ENCODE measurements at places on chromosomes 13 and 19. TPM values are rescaled to one million over a fixed set of nuclear protein-coding genes. Genes with fewer than 3 reads are reported as not detected.

The CPB2 gene
- total RNA-seq = not detected

The MTMR6 gene
- total RNA-seq = 10.0 TPM

The LRRC25 gene
- total RNA-seq = not detected

The ATP7B gene
- 1.1 TPM for total RNA-seq

The PPP2R1A gene
- 160 TPM for total RNA-seq

The TSSK6 gene
- 3.8 TPM for total RNA-seq

The PCDH8 gene
- not detected for total RNA-seq

The ZNF486 gene
- total RNA-seq = 13.4 TPM

The CLDND2 gene
- 1.8 TPM for total RNA-seq

The NRTN gene
- total RNA-seq = 1.1 TPM

The ACER1 gene
- not detected for total RNA-seq

The GTF3A gene
- 190 TPM for total RNA-seq

The KLF5 gene
- total RNA-seq = 1.9 TPM

The SIAH3 gene
- total RNA-seq = 0.02 TPM

The ASF1B gene
- 68.3 TPM for total RNA-seq

The KCNRG gene
- total RNA-seq = 0.31 TPM

The ZNF559 gene
- 8.2 TPM for total RNA-seq

The CEACAM1 gene
- total RNA-seq = 6.4 TPM

The THSD1 gene
- total RNA-seq = 0.19 TPM

The GIPC3 gene
- 1.2 TPM for total RNA-seq

The POP4 gene
- 83.7 TPM for total RNA-seq

The ZNF441 gene
- 2.8 TPM for total RNA-seq

The KIR2DL4 gene
- total RNA-seq = 0.25 TPM

The DZIP1 gene
- not detected for total RNA-seq

The COL4A2 gene
- not detected for total RNA-seq

The THAP8 gene
- total RNA-seq = 3.5 TPM

The KL gene
- total RNA-seq = 0.41 TPM

The PRR22 gene
- 1.8 TPM for total RNA-seq

The CD177 gene
- not detected for total RNA-seq

The OR4F17 gene
- total RNA-seq = not detected

The TMIGD2 gene
- 45.2 TPM for total RNA-seq

The IL17D gene
- total RNA-seq = 0.16 TPM

The RAB3A gene
- total RNA-seq = 9.8 TPM

The LGALS13 gene
- not detected for total RNA-seq

The ZNF534 gene
- not detected for total RNA-seq

The PTH2 gene
- total RNA-seq = not detected

The APOE gene
- total RNA-seq = 0.80 TPM

The SH2D3A gene
- total RNA-seq = 16.4 TPM

The APC2 gene
- total RNA-seq = 0.14 TPM

The C19orf33 gene
- not detected for total RNA-seq

Data from activated naive CD4-positive, alpha-beta T cell treated with anti-CD3 and anti-CD28 coated beads, Interleukin-2, amount 50 U/mL, for 72 hours (primary cell).